Stimulated activated memory B cell treated with anti-CD40 and anti-IgM and Interleukin-4, amounts not matched to agents 10 μg/mL and 1 μg/mL and 100 μg/mL, for 72 hours (primary cell): ENCODE measurements at places on chromosomes 3 and 15.

- ATAC-seq, result no peak
Observed at GRCh38 chr3:52400275-52400793, 44.6 kb downstream of the SEMA3G start.

GRCh38 chr15:61091289-61091616, 137.8 kb downstream of the RORA start:
- ATAC-seq, result no peak

DNA sequence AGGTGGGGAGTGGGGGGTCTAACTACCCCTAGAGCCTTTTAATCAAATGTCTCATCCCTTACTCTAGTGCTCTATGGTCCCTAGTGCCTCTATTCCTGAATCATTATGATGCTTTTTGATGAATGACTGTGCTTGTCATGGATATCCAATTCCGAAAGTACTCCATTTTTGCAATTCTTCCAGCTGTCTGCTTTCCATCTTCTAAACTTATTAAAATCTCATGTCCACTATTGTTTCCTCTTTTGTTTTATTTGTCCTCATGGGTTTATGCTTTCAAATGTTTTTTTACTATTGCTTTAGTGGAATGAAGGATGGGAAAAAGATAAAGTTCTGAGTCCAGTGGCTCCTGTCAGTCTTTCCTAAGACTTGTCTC, 77.2 kb upstream of the KCNMB2 start:
- no peak for ATAC-seq

- no peak for ATAC-seq
Observed at GRCh38 chr15:57943171-57943570, 122.3 kb downstream of the ALDH1A2 start.

DNA sequence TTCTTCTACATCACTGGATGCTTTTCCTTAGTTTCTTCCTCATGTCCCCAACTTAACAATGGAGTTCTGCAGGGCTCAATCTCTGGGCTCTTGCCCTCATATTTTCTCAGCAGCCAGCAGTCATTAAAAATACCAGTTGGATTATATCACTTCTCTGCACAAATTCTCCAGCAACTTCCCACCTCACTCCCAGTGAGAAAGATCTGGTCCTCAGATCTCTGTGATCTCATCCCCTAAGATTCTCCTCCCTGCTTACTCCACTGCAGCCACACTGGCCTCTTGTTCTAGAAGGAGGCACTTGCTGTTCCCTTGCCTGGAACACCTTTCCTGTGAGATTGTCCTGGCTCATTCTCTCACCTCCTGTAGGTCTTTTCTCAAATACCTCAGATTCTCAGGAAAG, 6.1 kb downstream of the ERICH6 start:
- peak; percentile 12 for ATAC-seq
